ENCODE measurements at places on chromosomes 7 and 10. TPM values are rescaled to one million over a fixed set of nuclear protein-coding genes. Genes with fewer than 3 reads are reported as not detected.

DNA sequence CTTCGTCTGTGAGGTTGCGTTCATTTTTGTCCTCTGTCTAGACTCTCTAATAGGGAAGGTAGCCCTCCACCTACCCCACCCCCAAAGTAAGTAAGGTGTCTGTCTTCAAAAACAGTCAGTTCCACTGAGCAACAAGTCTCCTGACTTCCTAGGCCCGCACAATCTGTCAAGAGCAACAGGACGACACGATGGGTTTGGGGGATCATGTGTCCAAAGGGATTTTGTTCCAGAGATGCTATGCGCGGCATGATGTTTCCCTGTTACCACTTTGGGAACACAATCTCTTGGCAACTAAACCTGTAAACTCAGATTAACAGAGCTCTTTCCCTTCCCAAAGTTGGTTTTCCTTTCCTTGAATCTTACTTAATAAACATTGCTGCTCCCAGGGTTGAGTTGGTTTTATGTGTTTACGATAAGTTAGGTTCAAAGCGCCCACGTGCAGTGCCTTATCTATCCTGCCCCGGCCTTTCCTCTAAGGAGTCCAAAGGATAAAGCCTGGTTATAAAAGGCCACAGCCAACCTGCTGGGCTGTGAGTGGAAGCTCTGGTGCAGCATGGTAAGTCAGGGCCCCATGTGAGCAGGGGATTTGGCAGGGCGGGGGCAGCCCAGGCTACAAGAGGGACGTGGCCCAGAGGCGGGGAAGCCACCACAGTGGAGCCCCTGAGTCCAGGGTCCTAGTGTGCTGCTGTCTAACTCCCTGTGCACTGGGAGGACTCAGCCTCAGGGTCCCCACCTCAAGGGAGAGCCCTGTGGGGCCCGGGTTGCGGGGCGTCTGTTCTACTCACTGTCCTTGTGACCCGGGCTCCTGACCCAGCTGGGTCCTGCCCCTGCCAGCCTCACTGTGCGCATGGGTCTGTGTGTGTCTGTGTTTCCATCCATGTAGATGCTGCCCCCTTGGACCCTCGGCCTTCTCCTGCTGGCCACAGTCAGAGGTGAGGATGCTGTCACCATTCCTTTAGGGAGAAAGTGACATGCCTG is at the start of gene PNLIPRP2:
PNLIPRP2 (plus strand) TSS at position 531 of the 978 bp plus-strand sequence.
- no peak for DNase-seq

- no peak for DNase-seq
Observed at GRCh38 chr7:3371601-3372000, 70.5 kb downstream of the SDK1 start.

- no peak for DNase-seq
Observed at GRCh38 chr7:120402079-120402767, 129.2 kb downstream of the KCND2 start.

DNA sequence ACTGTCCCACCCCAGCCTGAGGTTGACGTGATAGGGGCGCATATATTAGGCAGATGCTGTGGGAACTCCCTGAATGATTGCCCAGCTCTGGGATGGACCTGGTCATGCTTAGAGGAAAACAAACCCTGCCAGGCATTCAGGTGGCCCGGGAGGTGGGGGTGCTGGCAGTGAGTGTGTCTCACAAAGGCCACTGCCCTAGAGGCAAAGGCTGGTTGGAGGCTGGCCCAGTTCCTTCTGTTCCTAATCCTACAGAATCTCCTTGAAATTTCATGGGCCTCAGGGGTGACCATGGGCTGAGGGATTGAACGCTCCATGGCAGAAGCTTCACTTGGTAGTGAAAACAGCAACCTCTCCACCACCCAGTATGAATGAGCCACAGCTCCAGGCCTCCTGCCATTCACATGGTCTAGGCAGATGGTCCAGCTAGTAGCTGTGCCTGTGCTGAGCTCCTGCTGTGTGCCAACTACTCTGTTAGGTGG is 25.6 kb downstream of the ADRA2A start:
- DNase-seq = no peak

- no peak for DNase-seq
Observed at GRCh38 chr7:1424041-1424440, 35.2 kb downstream of the MICALL2 start.

- no peak for DNase-seq
Observed at GRCh38 chr7:16357921-16358320, 63.4 kb downstream of the CRPPA start.

DNA sequence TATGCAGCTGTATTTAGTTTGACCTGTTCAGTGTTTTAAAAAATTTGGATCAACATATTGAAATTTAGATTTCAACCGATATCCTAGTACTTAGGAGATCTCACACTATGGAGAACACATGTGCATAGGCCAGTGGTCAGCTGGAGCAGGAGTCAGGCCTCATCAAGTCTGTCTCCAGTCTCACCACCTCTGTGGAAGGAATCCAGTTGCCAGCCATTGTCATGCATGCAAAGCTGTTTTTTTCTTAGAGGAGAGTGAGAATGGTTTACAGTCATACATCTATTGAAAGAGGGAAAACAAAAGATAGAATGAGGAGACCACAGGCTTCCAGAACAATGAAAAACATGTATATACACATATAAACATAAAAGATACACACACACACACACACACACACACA is 7.6 kb upstream of the CLEC5A start:
- DNase-seq = no peak

DNA sequence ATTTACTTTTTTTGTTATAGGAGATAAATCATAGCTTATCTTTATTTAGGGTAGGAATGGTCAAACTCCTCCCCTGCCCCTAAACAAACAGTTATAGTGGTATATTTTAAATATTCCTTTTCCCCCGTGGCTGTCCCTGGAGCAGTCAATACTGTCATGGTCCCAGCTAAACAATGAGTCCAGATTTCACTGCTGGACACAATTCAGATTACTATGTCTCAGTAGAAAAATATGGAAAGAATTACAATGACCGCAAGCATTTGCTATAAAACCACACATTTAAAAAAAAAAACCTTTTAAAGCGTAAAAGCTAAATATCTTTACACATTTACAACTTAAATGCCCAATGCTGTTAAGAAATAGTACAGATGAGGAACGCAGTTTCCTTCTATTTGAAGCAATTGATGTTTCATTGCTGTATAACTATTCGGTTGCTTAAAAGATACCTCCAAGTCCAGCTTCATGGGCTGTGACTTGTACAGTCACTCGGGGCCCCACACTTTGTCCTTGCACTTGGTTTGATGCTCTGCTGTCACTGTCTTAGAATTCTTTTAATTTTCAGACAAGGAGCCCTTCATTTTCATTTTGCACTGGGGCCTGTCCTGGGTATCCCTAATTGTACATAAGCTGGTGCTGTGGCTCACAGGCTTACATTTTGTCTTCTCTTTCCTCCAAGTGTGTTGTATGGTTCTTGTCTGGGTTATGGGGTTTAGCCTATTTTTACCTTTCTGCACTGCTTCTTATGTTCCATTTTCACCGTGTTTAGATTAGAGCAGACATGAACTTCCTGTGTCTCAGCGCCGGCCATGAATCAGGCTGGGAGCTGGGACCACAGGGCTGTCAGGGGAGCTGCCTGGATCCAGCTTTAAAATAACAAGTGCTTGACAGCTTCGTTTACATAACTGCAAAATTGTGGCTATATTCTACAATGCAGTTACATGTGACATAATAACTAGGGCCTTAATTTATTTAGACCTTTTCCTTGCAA is 530.2 kb upstream of the FZD8 start:
- DNase-seq = no peak

DNA sequence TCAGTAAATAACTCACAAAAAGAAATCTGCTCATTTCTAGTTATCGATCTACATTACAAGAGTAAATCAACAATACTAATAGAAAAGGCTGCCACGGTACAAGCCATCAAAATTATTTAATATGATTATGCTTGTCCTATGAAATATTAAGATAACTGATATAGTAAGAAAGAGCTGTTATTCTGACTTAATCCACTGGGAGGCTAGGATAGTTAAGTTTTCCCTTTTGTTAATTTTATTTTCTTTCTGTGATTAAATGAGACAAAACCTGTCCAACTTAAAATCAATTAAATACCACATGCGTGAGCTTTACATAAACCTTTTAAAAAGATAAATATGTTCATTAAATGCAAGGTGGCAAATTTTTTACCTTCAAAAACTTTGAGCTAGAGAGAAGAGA is 114.8 kb downstream of the LMBR1 start:
- no peak for DNase-seq

- no peak for DNase-seq
Observed at GRCh38 chr10:117334926-117335325, 40.3 kb downstream of the PDZD8 start.

GRCh38 chr7:45973725-45974532 is 52.9 kb upstream of the IGFBP3 start:
- DNase-seq = no peak

- peak; percentile 85 for DNase-seq
Observed at GRCh38 chr10:17200912-17201793, at the start of gene TRDMT1. Gene TRDMT1 (minus strand): TSS chr10:17201672. CDS start chr10:17201634, 38 bp downstream.

DNA sequence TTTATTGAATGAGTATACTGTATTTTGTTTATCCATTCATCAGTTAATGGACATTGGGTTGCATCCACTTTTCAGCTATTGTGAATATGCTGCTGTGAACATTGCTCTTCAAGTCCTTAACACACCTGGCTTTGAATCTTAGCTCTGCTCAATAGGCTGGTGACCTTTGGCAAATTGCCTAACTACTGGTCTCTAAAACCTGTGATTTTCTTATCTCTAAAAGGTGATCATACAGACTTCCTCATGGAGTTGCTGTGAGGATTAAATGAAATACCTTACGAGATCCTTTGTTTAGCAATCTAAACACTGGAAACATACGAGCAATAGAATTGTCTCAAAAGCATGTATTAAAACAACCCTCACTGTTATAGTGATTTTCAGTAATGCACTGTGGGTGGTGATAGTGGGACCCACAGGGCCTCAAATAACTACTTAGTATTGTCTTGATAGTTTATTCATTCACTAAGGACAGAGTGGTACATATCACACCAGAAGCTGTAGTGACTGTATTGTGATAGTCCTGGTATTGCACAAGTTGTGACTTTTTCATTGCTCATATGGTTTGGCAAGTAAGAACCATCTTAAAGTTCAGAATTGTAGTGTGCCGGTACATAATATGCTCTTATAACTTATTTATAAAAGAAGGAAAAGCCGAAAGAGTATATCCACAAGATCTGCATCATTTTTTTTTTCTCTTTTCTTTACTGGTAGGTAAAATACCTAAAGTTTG is 257.6 kb downstream of the EXOC4 start:
- no peak for DNase-seq

- no peak for DNase-seq
Observed at GRCh38 chr10:34760606-34761005, 54.5 kb downstream of the PARD3 start.

GRCh38 chr10:7202793-7203355 is 208.0 kb downstream of the SFMBT2 start:
- no peak for DNase-seq

DNA sequence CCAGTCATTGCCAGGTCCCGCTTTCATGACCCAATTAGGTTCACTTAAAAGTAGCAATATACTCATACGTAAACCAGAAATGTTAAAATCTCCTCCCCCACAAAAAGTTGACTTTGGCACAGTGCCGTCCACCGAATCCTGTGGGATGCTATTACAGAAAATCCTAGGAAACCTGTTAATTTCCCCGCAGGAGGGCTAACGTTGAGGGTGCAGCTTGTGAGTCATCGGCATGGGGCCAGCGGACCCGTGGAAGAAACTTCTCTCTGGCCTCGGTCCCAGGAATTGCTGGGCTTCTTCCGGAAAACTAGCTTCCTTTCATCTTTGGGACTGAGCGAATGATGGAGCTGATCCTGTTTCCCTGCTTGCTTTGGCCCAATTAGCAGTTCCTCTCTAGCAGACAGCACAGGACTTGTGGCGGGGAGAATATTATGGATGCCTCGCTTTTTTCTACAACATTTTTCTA is 13.5 kb downstream of the CRYGN start:
- DNase-seq = no peak

DNA sequence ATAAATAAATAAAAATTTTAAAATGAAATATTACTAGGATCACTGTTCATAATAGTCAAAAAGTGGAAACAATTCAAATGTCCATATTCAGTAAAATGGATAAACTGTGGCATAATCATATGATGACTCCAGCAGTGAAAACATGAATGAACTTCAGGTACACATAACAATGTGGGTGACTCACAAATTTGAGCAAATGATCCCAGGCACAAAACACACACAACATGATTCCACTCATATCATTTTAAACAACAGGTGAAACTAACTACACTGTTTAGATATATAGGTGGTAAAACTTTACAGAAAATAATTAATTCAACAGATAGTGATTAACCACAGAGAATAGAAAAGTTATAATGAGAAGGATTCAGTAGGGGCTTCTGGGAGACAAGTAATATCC is 14.7 kb upstream of the SAMD8 start:
- no peak for DNase-seq

DNA sequence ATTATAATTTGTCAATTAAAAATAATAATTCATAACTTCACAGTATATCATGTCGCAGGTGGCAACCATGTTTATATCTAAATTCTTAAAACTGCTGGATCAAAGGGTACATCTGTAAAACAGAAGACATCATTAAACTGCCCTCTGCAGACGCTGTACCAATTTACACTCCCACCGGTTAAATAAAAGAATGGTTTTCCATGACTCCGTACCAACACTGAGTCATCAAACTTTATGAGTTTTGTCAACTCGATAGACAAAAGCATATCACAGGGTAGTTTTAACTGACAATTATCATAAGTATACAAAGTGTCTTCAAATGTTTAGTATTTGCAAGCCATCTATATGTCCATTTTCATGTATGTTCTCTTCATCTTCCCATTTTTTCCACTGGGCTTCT is 5.7 kb upstream of the GSTK1 start:
- no peak for DNase-seq

GRCh38 chr7:133781486-133782090 is 345.6 kb upstream of the LRGUK start:
- DNase-seq = no peak

GRCh38 chr10:126963354-126963753 is 58.1 kb downstream of the DOCK1 start:
- DNase-seq = no peak

GRCh38 chr7:81516898-81517297 is 252.9 kb downstream of the HGF start:
- DNase-seq = no peak

GRCh38 chr10:58817201-58817846 is 304.7 kb downstream of the BICC1 start:
- no peak for DNase-seq

The SPAM1 gene
- not detected for total RNA-seq

The ACTA2 gene
- total RNA-seq = 14.9 TPM

The FAM241B gene
- 12.5 TPM for total RNA-seq

The CLIP2 gene
- total RNA-seq = 1.3 TPM

The CALHM3 gene
- total RNA-seq = not detected

The LRRC4 gene
- not detected for total RNA-seq

The DDX56 gene
- total RNA-seq = 98.3 TPM

The VWA2 gene
- total RNA-seq = not detected

The GIMAP2 gene
- 42.7 TPM for total RNA-seq

The GNG11 gene
- not detected for total RNA-seq
